Kidney (tissue), 22 donors: ENCODE measurements at places on chromosomes 11 and 22. TPM values are rescaled to one million over a fixed set of nuclear protein-coding genes. Genes with fewer than 3 reads are reported as not detected.

Gene DDI1
- polyA plus RNA-seq: not detected

- no peak for DNase-seq
- H3K27ac ChIP-seq: no peak overlapping the region
- H3K27me3 ChIP-seq: no peaks in the 10 kb centered on the region
- H3K4me3 ChIP-seq: no peak overlapping the region
- no peaks in the 10 kb centered on the region for H3K36me3 ChIP-seq
- H3K4me1 ChIP-seq: no peaks in the 10 kb centered on the region
These were observed 10.5 kb downstream of the ROBO4 start for GRCh38 chr11:124886978-124887666.

- H3K27ac ChIP-seq: no peak overlapping the region
- DNase-seq: no peak
- H3K36me3 ChIP-seq: no peaks in the 10 kb centered on the region
- H3K27me3 ChIP-seq: no peaks in the 10 kb centered on the region
These were observed 39.0 kb downstream of the ADAMTS8 start for GRCh38 chr11:130389335-130389935.

- no peak overlapping the region for H3K4me3 ChIP-seq
- H3K4me1 ChIP-seq: no peaks in the 10 kb centered on the region
- H3K27me3 ChIP-seq: no peaks in the 10 kb centered on the region
- no peak overlapping the region for H3K27ac ChIP-seq
These were observed 97.4 kb upstream of the THY1 start for GRCh38 chr11:119520400-119520799.
